Astrocyte of the hippocampus (primary cell): ENCODE measurements at places on chromosomes 7 and 10.

DNA sequence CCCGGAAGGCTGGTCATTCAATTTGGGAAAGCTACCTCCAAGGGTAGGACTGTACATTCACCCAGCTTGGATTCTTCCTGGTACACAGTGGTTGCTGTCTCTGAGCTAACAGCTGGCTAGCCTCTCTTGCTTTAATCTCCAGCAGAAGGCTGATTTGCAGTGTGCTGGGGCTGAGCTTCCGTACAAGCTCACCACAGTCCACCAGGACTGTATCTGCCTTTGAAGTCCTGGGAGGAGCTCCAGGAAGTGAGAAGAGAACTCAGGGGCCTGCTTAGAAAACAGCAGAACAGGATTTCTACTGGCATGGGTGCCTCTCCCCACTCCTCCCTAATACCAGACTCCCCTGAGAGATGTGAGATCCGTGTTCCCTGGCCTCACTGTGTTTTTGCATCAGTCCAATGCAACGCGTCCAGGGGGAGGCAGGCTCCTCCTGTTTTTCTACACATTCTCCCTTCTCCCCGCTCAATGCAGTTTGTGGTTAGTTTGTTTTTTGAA lies 6.6 kb downstream of the AFAP1L2 start:
- no peak for DNase-seq

GRCh38 chr10:102775935-102776669 lies 32.4 kb downstream of the WBP1L start:
- peak; percentile 95 for DNase-seq

DNA sequence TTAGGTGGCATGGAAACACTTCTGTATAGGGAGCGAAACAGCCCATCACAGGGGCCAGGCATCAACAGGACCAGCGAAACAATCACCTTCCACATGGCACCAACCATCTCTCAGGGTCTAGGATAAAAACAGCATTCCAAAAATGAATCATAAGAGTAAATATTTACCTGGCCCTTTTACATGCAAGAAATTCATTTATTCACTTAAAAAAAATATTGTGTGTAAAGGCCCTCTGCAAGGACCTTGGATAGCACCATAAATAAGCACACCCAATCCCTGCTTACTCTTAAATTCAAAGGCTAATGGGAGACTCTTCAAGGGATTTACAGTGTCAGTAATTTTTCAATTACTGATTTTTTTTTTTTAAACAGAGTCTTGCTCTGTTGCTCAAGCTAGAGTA lies 25.4 kb downstream of the CPVL start:
- DNase-seq = no peak

GRCh38 chr10:74514322-74514721 lies 312.1 kb upstream of the KAT6B start:
- DNase-seq = no peak

DNA sequence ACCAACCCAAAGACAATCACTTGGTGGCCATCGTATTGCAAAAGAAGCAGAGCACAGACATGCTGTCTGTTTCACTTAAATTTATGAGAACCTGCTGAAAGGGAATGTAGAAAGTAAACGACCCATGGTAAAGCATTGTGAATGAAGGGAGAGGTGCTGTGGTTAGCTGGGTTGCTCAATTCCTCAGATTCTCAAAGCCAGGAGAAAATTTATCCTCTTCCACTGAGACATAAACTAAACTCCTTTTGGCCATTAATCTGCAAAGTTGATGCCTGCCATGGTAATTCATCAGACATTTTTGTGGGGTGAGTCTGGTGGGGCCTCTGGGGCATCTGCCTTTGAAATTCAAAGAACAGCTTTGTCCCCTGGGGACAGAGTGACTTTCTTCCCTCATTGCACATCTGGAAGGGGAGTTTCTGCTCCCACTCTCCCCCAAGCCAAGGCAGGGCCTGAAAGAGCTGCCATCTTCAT lies 951.0 kb downstream of the LRMDA start:
- peak; percentile 69 for DNase-seq

DNA sequence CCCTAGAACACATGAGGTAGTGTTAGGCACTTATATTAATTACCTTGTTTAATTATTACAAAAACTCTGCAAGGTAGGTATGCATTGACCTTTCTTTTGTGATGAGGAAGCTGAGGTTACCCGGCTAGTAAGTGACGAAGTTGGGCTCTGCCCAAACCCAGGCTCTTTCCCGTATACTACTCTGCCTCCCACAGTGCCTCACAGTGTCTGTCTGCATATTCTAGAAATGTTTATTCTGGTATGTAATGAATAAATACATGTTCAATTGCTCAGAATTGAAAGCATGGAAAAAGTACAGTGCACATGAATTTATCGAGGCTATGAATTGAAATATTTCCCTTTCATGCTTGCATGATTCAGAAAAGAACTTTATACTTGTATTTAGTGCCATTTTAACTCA lies 304.9 kb downstream of the PHTF2 start:
- no peak for DNase-seq

GRCh38 chr10:52645187-52645758 lies 127.3 kb downstream of the MBL2 start:
- no peak for DNase-seq
